ENCODE measurements at places on chromosomes 6 and 20. TPM values are rescaled to one million over a fixed set of nuclear protein-coding genes. Genes with fewer than 3 reads are reported as not detected.

- H3K27me3 ChIP-seq: no peaks in the 10 kb centered on the region
- no peaks in the 10 kb centered on the region for H3K4me1 ChIP-seq
- no peak overlapping the region for H3K27ac ChIP-seq
These were observed 12.1 kb downstream of the EXOC2 start for GRCh38 chr6:680666-681340.

FOXA2 gene
- 10.0 TPM for polyA plus RNA-seq

GRCh38 chr20:22373164-22373895, 211.0 kb downstream of the FOXA2 start:
- H3K4me1 ChIP-seq: no peaks in the 10 kb centered on the region
- H3K27me3 ChIP-seq: no peaks in the 10 kb centered on the region
- H3K4me3 ChIP-seq: no peak overlapping the region
- no peaks in the 10 kb centered on the region for H3K36me3 ChIP-seq
- H3K27ac ChIP-seq: no peak overlapping the region
- DNase-seq: peak; percentile 33

DNA sequence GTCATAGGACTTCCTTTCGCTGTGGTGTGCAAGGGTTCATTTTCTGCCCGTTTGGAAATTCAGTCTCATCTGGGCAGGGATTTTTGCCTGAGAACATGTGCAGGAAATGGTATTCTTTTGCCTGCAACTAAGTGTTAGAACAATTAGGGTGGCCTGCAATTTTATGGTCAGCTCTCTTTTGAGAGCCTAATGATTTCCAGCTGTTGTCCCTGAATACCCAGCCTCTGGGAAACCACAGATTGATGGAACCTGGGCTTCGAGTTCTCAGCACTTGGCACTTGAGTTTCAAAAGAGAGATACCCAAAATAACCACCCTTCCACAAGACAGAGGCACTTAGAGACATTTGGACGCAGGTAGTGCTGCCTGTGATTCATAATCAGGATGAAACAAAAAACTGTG, 217.2 kb upstream of the FOXA2 start:
- H3K27ac ChIP-seq: no peak overlapping the region
- no peaks in the 10 kb centered on the region for H3K27me3 ChIP-seq
- DNase-seq: no peak
- H3K36me3 ChIP-seq: no peaks in the 10 kb centered on the region
- peaks cover 3% of the 10 kb centered on the region for H3K4me1 ChIP-seq
- H3K4me3 ChIP-seq: no peak overlapping the region
